ENCODE measurements at places on chromosomes 3 and 15. TPM values are rescaled to one million over a fixed set of nuclear protein-coding genes. Genes with fewer than 3 reads are reported as not detected.

Gene CDV3
- total RNA-seq = 269 TPM

DNA sequence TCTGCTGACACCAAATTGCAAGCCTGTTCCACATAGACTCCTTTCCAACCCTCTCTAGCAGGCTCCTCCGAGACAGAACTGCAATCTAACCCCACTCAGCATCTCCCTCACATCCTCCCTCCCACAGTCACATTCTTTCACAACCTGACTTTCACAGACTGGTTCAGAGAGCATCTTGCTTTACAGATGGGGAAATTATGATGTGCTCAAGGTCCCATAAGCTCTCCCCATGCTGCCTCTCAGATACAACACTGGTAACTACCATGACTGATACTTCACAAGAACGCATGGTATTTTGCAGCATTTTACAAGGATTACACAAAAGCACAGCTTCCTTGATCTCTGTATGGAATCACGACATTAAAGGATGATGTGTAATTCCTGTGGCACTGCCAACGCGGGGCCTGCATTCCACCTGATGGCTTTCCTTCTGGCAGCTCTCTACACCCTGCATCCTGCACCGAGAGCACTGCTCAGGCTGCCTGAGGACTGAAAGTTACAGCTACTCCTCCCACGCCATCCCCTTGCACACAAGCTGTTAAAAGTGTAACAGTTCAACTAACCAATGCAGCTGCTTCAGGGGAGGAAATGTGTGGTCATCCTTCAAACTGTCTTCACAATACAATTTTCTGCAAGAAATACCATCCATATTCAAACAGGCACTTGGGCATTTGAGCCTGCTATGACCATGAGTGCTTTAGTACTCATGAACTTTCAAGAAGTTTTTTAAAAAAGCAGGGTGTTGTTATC, 27.6 kb downstream of the TBC1D2B start:
- peak overlapping the region; percentile 68 for H3K4me3 ChIP-seq
- peaks cover 94% of the 10 kb centered on the region for H3K4me1 ChIP-seq
- peaks cover 47% of the 10 kb centered on the region for H3K36me3 ChIP-seq
- peak; percentile 79 for DNase-seq

GRCh38 chr3:183094711-183095110, 4.6 kb downstream of the MCCC1 start:
- no peak for DNase-seq
- H3K27ac ChIP-seq = no peak overlapping the region
- H3K27me3 ChIP-seq = no peaks in the 10 kb centered on the region
- H3K4me1 ChIP-seq = peaks cover 25% of the 10 kb centered on the region
- no peak overlapping the region for H3K4me3 ChIP-seq
- H3K36me3 ChIP-seq = peaks cover 30% of the 10 kb centered on the region

GRCh38 chr15:25362545-25362944, 76.3 kb downstream of the UBE3A start:
- DNase-seq = no peak
- no peaks in the 10 kb centered on the region for H3K27me3 ChIP-seq
- H3K4me1 ChIP-seq = peaks cover 9% of the 10 kb centered on the region
- no peak overlapping the region for H3K4me3 ChIP-seq

Gene C3orf70
- 0.06 TPM for total RNA-seq

Gene PP2D1
- total RNA-seq = not detected

Gene EBLN2
- total RNA-seq = 3.5 TPM

DNA sequence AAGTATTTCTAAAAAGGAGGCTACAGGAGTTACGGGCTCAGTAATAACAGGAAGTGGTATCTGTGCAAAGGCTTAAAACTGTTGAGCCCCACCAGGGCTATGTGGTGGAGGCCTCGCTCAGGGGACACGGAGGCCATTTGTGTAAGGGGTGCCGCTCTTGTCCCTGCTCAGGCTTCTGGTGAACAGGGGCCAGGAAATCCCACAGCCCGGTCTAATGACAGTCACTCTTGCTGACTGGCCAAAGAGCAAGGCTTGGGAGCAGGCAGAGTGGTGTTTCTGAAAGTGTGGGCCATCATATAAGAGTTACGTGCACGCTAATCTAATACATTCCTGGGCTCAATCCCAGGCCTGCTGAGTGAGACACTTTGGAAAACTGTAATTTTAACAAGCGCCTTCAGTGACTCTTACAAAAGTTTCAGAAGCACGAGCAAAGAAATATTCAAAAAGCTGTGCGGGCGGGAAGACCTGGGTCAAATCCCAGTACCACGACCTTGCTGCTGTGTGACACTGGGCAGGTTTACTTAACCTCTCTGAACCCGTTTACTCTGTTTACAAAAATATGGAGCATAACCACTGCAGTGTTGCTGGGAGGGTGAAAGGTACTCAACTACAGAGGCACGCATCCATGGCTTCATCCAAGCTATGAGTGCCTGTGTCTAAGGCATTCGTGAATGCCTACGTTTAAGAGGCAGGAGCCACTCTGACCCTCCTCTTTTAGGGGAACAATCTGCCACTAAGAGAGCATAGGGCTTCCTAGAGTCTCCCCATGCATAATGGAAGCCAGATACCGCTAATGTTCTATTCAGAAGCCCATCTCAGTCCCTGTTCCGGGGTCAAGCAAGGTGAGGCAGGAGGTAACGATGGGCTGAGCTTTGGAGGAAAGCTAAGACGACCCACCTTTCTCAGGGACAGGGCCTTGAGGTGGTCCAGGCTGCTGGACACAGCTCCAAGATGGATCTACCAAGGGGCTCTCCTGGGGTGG, 2.0 kb downstream of the ATP10A start:
- H3K4me1 ChIP-seq = peaks cover 46% of the 10 kb centered on the region
- DNase-seq = peak; percentile 32
- peaks cover 47% of the 10 kb centered on the region for H3K36me3 ChIP-seq
- peaks cover 4% of the 10 kb centered on the region for H3K27me3 ChIP-seq
- H3K4me3 ChIP-seq = peak overlapping the region; percentile 93

GRCh38 chr3:193896419-193896818, 239.5 kb upstream of the HES1 start:
- no peaks in the 10 kb centered on the region for H3K27me3 ChIP-seq
- no peak for DNase-seq
- H3K4me1 ChIP-seq = no peaks in the 10 kb centered on the region

Gene SCG5
- total RNA-seq = 0.60 TPM

Gene ZIC4
- total RNA-seq = not detected

Gene TMEM40
- total RNA-seq = not detected

GRCh38 chr15:44532689-44533088, 4.3 kb upstream of the EIF3J start:
- no peak overlapping the region for H3K4me3 ChIP-seq
- no peak for DNase-seq
- H3K27ac ChIP-seq = peak overlapping the region; percentile 38
- peaks cover 14% of the 10 kb centered on the region for H3K36me3 ChIP-seq
- peaks cover 16% of the 10 kb centered on the region for H3K4me1 ChIP-seq
- no peaks in the 10 kb centered on the region for H3K27me3 ChIP-seq

- H3K27ac ChIP-seq = no peak overlapping the region
- no peaks in the 10 kb centered on the region for H3K27me3 ChIP-seq
- H3K4me3 ChIP-seq = no peak overlapping the region
- no peaks in the 10 kb centered on the region for H3K4me1 ChIP-seq
- no peaks in the 10 kb centered on the region for H3K36me3 ChIP-seq
- DNase-seq = no peak
Observed at GRCh38 chr3:148202386-148202785, 495.3 kb upstream of the AGTR1 start.

Gene CHRNA7
- not detected for total RNA-seq

- peak within 1 kb of the TSS; percentile 97 for H3K4me3 ChIP-seq
- H3K36me3 ChIP-seq = peaks cover 75% of the 10 kb centered on the region
- H3K27me3 ChIP-seq = peaks cover 7% of the 10 kb centered on the region
- H3K4me1 ChIP-seq = peaks cover 53% of the 10 kb centered on the region
- H3K27ac ChIP-seq = peak within 1 kb of the TSS; percentile 100
- peak; percentile 71 for DNase-seq
Observed at GRCh38 chr15:92899948-92900730, at the start of gene CHD2. CHD2 (plus strand) TSS chr15:92900324; CDS start chr15:92901238, 914 bp downstream.

Gene LMOD3
- total RNA-seq = not detected

GRCh38 chr3:75012791-75013331, 398.4 kb upstream of the CNTN3 start:
- no peaks in the 10 kb centered on the region for H3K36me3 ChIP-seq
- no peak for DNase-seq
- no peaks in the 10 kb centered on the region for H3K4me1 ChIP-seq
- H3K4me3 ChIP-seq = no peak overlapping the region
- H3K27me3 ChIP-seq = no peaks in the 10 kb centered on the region
- no peak overlapping the region for H3K27ac ChIP-seq

Gene DAZL
- not detected for total RNA-seq

DNA sequence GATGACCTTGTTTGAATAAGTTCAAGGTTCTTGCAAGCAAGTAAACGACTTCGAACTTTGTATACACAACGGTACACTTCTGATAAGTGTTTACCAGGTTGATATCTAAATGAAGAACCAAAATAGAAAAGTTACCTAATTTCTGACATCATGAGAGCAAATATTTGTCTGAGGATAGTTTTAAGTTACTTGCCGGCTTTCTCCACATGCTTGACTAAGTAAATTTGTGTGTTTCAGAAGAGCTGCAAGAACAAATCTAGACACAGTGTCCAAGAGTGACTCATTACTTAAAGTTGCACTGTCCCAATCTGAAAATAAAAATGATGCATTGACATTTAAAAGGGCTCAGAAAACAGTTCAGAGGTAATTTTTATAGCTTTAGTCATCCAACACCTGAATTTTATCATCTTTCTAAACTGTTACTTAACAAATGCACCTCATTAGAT, 115.1 kb downstream of the HERC1 start:
- peaks cover 20% of the 10 kb centered on the region for H3K4me1 ChIP-seq
- H3K36me3 ChIP-seq = peaks cover 13% of the 10 kb centered on the region
- no peak overlapping the region for H3K4me3 ChIP-seq
- H3K27ac ChIP-seq = no peak overlapping the region
- H3K27me3 ChIP-seq = no peaks in the 10 kb centered on the region

DNA sequence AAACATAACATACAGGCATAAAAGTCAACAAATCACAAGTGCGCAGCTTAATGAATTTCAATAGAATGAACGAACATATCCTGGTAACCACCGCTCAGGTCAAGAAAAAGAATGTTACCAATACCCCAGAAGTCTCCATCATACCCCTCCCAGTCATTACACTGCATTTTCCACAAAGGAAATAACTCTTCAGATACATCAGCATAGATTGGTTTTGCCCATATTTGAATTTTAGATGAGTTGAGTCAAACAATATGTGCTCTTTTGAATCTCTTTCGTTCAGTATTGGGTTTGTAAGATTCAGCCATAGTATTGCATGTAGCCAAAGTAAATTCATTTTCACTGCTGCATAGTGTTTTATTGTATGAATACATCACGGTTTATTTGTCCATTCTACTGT, 6.2 kb upstream of the RAB6B start:
- no peaks in the 10 kb centered on the region for H3K36me3 ChIP-seq
- no peak for DNase-seq
- H3K27me3 ChIP-seq = peaks cover 39% of the 10 kb centered on the region
- H3K4me1 ChIP-seq = no peaks in the 10 kb centered on the region

- H3K36me3 ChIP-seq = no peaks in the 10 kb centered on the region
- DNase-seq = no peak
- no peak overlapping the region for H3K4me3 ChIP-seq
- no peak overlapping the region for H3K27ac ChIP-seq
- H3K27me3 ChIP-seq = peaks cover 18% of the 10 kb centered on the region
Observed at GRCh38 chr15:34654625-34655024, 71.2 kb upstream of the GOLGA8B start.

DNA sequence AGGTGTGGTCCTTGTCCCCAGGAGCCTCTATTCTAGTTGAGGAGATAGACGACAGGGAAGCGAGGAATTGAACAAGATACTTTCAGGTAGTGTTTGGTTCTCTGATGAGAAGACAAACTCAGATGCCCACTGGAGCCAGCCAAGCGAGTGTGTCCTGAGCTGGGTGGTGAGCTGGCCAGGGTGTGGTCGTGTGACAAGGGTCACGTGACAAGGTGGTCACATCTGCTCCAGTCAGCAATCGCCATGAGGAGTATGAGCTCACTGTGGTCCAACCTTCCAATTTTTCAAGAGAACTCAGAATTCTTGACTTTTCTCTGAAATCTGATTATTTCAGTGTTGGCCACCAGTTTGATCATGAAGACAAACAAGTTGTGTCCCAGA, 39.5 kb downstream of the SLC6A6 start:
- H3K27ac ChIP-seq = no peak overlapping the region
- no peaks in the 10 kb centered on the region for H3K27me3 ChIP-seq
- H3K4me1 ChIP-seq = peaks cover 20% of the 10 kb centered on the region

Gene KBTBD13
- not detected for total RNA-seq

- H3K4me3 ChIP-seq = peak overlapping the region; percentile 68
- peaks cover 33% of the 10 kb centered on the region for H3K4me1 ChIP-seq
- H3K27me3 ChIP-seq = no peaks in the 10 kb centered on the region
- no peak overlapping the region for H3K27ac ChIP-seq
Observed at GRCh38 chr3:48505146-48505545, 1.2 kb upstream of the SHISA5 start.

Gene NEIL1
- total RNA-seq = 5.4 TPM

Gene CLDN11
- not detected for total RNA-seq

DNA sequence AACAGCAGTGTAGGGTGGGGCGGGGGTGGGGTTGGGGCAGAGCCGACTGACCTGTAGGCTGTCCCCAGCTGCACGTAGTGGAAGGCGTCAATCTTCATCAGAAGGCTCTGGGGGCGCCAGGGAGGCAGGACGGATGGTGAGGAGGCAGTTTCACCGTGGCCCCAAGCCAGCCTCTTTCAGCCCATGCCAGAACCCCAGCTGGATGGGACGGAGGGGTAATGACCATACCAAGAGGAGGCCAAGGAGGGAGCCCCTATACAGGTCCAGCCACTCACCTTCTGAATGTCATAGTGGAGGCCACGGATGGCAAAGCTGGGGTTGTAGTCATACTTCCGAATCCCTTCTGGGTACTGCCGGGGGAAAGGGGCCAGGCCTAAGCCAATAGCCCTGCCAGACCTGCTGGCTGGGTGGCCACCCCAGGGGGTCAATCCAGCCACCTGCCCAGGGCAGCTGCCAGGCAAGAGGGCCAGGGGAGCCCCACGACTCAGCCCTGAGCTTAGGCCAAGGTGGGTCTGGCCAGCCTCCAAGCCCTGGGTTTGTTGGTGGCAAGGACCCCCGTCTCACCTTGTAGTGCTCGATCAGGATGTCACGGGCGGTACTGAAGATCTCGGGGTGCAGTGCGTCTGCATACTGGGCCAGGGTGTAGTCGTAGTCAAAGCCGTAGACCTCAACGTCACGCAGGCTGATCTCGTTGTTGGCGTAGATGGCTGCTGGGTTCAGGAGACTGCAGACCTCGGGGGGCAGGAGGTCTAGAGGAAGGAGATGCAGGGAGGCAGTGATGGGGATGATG, 4.9 kb downstream of the NT5DC2 start:
- no peaks in the 10 kb centered on the region for H3K27me3 ChIP-seq
- DNase-seq = no peak

Gene C3orf62
- 4.2 TPM for total RNA-seq
